Astrocyte of the cerebellum (primary cell): ENCODE measurements at places on chromosomes 3 and 15.
A peak's percentile ranks its signal among the peaks of the same experiment; 100 is the strongest.

DNA sequence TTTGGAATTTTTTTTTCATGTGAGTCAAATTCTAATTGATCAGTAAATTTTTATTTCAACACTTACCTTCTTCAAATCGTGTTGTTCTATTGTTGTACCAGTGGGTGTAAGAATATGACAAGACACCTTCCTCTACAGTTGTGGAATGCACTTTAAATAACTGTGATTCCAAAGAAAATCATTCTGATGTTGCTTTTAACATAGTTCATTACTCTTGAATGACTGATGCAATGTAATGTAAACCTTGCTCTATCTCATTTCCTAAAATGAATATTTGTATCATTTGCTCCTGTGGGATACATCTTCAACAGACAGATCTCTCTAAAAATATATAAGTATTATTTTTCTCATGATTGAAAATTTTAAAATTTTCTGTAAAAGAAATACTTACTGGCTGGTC, 313.4 kb downstream of the RBMS3 start:
- no peak for DNase-seq

DNA sequence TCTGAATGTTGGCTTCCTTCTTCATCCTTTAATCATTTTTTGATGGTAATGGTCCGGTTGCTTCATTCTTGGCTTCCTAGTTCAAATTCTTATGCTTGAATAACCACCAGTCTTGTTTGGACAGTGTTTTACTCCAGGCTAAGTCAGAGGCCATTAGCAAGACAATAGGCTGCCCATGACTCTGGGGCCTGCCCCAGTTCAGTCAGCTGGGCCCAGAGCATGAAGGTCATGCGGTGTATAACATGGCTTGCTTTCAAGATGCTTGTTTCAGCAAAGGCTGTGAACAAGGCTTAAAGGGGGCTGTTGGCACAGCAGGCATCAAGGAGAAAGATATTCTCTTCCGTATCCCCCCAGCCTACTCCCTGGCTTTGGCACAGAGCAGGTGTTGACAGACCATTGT, 13.7 kb downstream of the TM4SF18 start:
- peak; percentile 32 for DNase-seq

GRCh38 chr15:86333819-86334218, 254.1 kb downstream of the AGBL1 start:
- DNase-seq = no peak

- no peak for DNase-seq
Observed at GRCh38 chr15:88238618-88239430, 17.7 kb downstream of the NTRK3 start.

DNA sequence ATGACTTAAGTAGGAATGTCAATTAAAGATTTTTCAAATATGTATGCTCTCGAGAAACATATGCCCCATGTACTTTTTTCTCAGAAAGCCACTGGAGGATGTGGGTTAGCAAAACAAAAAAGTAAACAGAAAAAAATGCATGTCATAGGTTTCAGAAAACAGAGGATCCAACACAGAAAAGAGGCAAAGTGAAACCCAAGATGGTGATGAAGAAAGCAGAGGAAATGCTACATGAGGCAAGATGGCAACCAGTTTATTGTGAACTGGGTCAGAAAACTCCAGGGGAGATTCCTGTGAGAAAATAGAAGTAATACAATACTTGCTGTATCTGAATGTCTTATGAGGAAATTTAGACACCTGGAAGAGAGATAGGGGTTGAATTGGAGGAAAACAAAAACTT, 30.8 kb upstream of the EOMES start:
- no peak for DNase-seq

DNA sequence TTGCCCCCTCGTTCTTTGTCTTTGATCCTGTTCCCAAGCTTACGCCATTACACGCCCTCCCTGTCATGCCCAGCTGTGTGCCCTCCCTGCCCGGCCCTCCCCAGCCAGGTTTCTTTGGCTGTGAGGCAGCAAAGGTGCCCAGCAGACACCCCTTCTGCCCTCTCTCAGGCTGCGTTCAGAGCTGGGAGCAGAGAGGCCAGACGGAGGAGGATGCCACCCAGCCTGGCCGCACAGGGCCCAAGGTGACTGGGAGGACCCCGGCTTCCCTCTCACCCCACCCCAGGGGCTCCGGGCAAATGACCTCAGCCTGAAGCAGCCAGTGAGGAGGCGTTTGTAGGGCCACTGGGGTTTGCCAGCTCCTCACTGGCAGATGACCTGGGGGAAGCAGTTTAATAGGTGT, 30.8 kb upstream of the LACTB start:
- DNase-seq = no peak

- no peak for DNase-seq
Observed at GRCh38 chr3:47491777-47492176, 16.0 kb upstream of the SCAP start.

DNA sequence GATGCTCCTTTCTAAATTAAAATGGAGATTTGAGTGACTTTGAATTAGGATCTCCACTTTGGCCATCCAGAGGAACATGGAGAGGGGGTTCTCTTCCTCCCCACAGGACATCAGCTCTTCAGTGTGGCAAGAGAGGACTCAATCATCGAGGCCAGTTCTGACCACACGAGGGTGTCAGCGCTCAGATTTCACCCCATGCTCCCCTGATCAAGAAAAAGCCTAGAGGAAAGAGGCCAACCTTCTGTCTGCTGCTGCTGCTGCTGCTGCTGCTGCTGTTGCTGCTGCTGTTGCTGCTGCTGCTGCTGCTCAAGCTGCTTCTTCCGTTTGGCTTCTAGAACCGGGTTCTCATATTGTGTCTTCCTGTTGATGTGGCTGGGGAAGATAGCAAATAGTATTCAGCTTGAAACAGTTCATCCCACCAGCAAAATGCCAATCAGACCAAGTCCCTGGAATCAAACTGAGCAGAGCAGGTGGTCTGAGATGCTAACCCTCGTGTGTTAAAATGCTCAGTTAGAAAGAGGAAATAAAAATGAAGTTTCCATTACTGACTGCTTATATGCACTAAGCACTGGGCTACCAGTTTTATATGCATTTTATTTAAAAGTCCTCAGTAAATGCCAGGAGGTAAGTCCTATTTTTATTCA, 599.0 kb downstream of the MAGI1 start:
- DNase-seq = peak; percentile 39
